ENCODE measurements at places on chromosomes 3 and 15.

- no peak for DNase-seq
Observed at GRCh38 chr3:191005790-191006189, 143.3 kb upstream of the GMNC start.

DNA sequence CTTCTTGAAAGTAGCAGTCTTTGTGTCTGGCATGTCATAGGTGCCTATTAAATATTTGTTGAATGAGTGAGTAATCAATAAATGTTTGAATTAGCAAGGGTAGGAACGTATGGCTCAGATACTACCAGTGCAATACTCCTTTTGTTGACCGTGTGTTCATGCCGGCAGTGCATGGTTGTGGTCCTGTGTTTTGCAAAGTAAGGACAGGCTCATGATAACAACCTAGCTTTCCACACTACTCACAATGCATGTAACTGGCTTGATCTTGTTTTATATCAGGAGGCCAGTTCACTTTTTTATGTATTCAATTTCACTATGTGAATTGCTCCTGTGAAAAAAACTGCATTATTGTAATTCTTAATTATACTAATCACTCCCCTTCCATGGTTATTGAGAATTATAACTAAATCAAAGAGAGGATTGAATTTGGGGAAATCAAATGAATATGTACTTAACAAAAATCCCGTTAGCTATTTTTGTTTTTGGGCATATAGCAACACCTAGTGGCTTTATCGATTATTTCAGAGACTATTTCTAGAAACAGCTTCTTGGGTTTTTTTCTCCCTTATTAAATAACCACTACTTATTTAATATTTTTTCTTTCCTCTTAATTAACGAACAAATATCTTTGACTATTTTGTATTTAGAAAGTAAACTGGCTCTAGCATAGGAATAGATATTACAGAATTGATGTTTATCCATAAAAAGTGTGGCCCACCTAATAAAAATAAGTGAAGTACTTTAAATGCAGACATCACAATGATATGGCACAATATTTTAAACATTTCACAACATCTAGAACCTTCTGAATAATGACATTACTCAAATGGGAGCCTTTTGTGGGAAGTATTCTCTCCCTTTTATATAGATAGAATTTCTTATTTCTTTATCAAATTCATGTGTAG is 218.5 kb downstream of the BBX start:
- no peak for DNase-seq

DNA sequence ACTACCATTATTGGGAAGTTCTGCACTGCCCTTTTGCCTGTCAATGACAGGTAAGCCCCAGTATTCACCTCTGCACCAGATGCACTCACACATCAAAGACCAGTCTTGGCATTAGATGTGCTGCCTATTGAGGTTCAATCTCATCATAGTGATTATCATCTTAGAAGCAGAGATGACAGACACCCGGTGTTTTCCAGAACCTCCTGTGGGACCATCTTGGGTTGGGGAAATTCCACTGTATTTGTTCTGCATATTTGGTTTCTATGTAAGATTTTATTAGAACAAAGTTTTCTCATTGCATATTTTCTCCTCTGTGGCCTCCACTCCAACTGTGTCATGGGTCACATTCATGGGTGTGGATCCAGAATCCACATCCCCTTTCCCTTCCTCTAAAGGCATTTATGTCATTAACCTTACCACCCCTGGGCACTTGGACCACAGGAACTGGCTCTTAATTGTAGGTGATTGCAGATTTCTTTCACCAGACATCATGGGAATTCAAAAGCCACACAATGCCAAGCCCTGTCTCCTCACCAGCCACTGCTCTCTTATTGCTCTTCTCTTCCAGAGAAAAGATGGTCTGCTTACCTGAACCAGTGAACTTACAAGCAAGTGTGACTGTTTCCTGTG is 31.2 kb downstream of the PLA1A start:
- DNase-seq: no peak

- no peak for DNase-seq
Observed at GRCh38 chr15:37002041-37002672, 98.2 kb downstream of the MEIS2 start.

GRCh38 chr3:134471521-134472193 is 14.1 kb downstream of the ANAPC13 start:
- no peak for DNase-seq

GRCh38 chr3:169965562-169966427 is 812 bp upstream of the SEC62 start:
- DNase-seq: no peak

DNA sequence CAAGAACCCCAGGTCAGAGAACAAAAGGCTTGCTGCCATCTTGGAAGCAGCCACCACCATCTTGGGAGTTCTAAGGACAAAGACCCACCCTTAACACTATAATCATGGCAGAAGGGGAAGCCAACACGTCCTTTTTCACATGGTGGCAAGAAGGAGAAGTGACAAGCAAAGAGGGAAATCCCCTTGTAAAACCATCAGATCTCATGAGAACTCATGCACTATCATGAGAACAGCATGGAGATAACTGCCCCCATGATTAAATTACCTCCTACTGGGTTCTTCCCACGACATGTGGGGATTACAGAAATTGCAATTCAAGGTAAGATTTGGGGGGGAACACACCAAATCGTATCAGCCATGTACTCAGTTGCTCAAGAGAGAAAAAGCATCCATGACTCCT is 21.1 kb upstream of the GBE1 start:
- DNase-seq: no peak

DNA sequence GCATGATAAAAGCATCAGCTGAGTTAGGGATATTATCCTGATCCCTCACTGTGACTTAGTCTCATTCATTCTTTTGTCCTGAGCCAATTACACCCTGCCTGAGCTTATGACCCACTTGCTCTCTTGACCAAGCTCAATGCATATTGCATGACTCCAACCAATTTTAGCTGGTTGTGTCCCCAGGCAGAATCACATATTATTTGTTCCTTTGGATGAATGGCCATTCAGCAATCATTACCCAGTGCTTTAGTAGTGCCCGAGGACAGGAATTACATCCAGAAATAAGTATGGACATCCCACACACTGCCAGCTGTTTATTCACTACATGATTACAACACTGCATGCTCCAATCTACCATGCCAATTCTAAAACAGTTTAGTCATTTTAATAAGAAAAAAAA is 322.5 kb downstream of the ZBBX start:
- no peak for DNase-seq

DNA sequence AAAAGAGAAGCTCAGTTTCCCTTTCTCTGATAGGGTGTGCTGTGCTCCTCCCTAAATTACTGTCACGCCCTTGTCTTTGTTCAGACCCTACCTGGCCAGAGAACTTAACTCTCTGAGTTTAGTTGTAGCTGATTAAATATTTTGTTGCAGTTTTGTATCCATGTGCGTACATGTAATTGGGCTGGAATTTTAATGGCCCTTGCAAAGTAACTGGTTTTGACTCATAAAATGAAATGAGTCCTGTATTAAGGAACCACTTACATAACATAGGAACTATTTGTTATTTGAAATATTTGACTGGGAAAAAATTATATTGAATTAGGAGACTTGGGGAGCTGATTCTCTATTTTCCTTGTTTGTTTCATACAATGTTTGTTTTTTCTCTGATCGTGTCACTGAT is 80.2 kb downstream of the LRRK1 start:
- no peak for DNase-seq

GRCh38 chr3:171977860-171978259 is 61.5 kb upstream of the FNDC3B start:
- DNase-seq: no peak

GRCh38 chr3:45055411-45056143 is 29.5 kb downstream of the CLEC3B start:
- no peak for DNase-seq

DNA sequence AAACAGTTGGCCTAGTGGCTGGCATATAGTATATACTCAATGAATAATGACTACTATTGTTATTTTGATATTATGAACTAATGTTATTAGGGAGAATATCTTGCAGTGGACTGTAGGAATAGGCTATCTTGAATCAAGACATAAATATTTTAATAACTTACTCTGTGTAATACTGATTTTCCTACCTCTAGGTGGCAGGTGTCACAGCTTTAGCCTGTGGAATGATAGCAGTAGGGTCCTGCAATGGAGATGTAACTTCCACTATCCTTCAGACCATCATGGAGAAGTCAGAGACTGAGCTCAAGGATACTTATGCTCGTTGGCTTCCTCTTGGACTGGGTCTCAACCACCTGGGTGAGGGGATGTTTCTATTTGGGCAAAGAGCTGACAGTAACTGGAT is 6.5 kb downstream of the PSMD2 start:
- DNase-seq: no peak

DNA sequence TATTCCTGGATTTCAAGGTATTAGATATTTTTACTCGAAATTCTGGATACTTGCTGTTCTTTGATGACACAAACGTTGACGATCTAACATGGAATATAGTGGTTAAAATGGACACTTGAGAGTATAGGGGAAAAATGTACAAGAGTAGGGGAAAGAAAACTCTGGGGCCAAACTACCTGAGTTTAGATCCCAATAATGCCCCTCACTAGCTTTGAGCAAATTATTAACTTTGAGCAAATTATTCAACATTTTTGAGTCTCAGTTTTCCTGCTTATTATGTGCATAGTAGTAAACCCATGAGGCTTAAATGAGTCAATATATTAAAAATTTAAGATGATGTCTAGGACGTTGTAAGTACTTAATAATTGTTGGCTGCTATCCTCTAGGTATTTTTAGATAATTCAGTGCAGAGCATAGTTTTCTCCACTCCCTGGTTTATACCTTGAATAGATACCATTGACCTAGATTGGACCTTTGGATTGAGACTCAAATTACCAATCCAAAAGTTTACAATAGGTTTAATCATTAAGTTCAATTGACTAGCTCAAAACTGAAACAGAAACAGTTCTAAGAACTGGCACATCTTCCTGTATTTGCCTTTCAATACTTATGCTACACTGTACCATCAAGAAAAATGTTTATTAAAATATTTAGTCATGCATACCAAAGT is 4.5 kb downstream of the ADGRG7 start:
- DNase-seq: no peak

GRCh38 chr15:85314146-85314545 is 66.3 kb upstream of the AKAP13 start:
- DNase-seq: no peak

DNA sequence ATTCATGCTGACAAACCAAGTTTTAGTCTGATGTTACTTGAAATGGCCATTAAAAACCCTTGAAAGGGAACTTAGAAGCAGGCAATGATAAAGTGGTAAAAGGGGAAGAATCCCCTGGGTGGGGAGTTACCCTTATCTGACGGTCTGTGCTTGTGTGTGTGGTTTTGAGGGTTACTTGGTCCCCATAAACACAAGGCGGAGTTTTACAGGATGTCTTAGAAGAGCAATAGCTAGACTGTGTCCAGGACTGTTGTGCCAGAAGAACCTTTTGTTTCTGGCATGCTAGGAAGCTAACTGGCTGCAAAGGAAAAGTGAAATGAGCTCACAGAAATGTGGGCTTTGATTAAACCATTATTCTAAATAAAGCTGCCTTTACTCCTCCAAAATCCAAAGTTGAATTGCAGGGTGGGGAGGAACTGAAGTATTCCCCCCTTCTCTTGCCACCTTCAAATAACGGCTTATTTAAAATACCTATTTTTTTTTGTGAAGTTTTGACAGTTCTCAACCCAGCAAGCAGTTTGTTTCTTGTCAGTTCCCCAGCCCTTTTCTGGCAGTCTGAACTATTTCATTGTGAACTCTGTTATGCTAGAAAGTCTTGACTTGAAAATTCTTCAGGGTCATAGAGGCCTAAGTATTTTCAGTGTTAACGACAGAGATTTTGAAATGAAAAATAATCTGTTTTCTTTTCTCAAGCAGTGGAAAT is 443.5 kb downstream of the OTOL1 start:
- no peak for DNase-seq

DNA sequence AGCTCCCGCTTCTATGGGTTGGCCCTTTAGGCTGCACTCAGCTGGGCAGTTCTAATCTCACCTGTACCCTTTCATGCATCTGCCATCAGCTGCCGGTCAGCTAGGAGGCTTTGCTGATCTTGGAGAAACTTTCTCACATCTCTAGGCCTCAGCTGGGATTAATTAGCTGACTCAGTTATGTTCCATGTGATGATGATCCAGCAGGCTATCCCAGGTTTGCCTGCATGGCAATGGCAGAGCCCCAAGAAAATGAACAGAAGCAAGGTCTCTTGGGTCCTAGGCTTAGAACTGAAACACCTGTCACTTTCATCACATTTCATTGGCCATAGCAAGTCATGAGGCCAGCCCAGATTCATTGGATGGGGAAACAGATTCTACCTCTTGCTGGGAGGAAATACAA is 304.6 kb upstream of the TBC1D5 start:
- no peak for DNase-seq

- no peak for DNase-seq
Observed at GRCh38 chr3:44666346-44666745, 17.8 kb downstream of the ZNF35 start.

GRCh38 chr3:127552038-127552437 is 38.5 kb downstream of the TPRA1 start:
- DNase-seq: no peak

DNA sequence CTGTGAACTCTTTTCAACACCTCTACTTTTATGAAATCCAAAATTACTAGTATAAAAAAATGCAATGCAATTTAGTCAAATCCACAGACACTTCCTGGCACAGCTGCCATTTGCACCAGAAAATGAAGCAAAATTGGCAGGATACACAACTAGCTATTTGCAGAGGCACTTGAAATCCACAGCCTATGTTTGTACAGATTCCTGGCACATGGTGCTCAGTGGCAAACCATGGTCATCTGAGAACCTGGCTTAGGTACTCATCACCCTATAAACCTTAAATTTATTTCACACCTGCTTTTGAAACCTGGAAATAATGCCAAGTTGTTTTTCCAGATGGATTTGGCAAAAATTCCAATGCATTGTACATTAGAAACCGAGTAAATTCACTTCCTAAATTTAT is 20.2 kb upstream of the PPM1L start:
- DNase-seq: no peak

DNA sequence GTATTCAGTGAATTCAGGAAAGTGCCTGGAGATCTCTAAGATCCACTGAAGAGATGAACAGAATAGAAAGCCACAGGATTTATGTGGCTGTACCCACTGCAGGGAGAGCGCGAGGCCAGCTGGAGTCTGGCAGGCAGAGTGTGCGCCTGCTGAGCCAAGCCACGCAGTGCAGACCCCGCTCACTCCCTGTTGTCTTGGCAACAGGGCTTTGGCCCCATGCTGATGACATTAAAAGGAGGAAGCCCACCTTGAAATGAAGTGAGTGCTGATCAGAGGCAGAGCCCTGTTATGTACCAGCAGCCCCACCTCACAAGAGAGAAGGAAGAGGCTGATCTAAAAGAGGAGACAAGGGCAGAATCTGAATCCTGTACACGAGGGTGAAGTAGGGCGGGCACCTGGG is 36.7 kb downstream of the PXYLP1 start:
- DNase-seq: no peak

- no peak for DNase-seq
Observed at GRCh38 chr15:34652726-34653033, 69.2 kb upstream of the GOLGA8B start.

- no peak for DNase-seq
Observed at GRCh38 chr15:49471733-49472132, 48.7 kb downstream of the FGF7 start.
